ENCODE measurements at places on chromosomes 5 and 9.

GRCh38 chr9:124594673-124595072 lies 87.5 kb upstream of the NR5A1 start:
- no peak for DNase-seq

DNA sequence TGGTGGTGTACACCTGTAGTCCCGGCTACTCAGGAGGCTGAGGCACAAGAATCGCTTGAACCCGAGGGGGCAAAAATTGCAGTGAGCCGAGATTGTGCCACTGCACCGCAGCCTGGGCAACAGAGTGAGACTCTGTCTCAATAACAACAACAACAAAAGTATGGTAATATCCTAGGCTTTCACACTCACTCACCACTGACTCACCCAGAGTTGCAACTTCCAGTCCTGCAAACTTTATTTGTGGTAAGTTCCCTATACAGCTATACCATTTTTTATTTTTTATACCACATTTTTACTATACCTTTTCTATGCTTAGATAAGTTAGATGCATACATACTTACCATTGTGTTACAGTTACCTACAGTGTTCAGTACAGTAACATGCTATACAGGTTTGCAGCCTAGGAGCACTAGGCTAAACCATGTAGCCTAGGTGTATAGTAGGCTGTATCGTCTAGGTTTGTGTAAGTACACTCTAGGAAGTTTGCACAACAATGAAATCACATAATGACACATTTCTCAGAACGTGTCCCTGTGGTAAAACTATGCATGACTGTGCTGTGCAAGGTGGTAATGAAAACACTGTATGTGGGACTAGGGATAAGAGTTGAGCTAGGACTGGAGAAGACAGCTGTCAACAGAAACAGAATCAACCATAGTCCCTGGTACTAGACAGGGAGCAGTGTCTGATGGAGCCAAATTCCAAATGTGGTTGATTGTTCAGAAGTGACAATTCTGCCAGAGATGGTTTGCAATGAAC lies 109.5 kb upstream of the RAD23B start:
- no peak for DNase-seq

DNA sequence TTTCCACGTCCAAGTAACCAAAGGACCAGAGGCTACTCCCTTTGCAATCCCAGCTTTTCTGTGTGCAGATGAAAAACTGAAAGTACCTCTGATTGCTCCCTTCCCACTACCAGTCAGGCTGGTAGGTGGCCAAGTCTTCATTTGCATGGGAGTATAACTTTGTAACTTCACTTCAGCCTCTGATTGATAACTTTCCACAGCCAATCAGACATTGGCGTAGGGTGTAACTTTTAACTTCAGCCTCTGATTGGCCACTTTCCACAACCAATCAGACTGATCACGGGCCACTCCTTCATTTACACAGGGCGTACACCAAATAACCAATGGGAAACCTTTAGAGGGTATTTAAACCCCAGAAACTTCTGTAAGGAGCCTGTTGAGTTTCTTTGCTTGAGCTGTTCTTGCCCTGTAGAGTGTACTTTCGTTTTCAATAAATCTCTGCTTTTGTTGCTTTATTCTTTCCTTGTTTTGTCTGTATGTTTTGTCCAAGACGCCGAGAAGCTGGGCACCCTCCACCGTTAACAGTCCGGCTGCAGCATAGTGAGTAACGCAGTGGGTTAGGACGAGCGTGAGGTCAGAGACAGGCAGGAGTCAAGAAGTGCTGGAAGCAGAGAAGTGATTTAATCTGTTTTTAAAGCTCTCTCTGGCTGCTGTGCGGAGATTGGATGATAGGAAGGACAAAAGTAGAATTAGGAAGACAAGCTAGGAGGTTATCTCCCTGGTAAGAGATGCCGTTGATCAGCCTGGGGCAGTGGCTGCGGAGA lies 3.5 kb upstream of the EXOSC2 start:
- no peak for DNase-seq

DNA sequence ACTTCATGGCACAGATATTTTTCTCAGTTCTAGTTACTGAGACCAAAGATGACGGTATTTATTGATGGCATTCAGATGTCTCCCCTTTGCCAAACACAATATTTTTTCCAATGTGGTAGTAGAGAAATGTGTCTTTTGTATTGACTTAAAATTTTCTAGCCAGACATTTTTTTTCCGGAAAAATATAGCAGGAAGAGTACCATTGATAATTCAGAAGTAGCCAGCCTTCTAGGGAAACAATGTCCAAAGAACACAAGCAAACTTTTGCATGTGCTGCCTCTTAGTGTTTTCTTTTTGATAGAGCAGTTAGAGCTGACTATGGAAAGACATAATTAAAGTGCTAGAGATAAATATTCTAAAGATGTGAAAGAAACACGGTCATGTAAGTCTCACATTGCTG lies 231.4 kb downstream of the MARCHF11 start:
- DNase-seq: no peak

GRCh38 chr5:122107016-122107415 lies 22.3 kb upstream of the ZNF474 start:
- DNase-seq: no peak

DNA sequence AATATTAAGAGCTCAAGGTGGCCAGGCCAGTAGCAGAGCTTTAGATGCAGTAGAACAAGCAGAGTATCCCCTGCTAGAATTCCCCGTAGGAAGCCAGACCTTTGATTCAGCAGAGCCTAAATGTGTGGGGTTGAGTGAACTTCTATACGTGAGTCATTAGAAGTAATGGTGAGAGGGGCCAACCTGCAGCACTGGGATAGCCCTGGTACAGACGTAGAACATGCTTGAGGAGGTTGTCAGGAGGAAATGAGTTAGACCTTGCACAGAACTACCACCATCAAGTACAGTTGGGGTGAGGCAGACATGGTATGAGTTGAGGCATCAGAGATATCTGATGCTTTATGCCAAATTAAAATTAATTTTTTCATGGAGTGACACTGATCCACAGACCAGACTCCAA lies 42.0 kb downstream of the PDCD1LG2 start:
- DNase-seq: no peak

DNA sequence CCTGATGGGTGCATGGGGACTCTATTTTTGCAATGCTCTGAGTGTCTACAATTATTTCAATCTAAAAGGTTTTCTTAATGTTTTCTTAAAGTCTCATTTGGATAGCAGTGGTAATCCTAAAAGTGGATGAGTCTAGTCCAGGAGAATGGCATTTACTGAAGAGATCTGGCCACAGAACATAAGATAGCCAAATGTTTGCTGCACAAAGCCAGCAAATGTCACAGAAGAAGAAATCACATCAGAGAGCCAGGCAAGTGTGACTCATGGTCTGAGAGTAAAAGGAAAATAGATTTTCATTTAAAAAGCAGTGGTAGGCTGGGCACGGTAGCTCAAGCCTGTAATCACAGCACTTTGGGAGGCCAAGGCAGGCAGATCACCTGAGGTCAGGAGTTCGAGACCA lies 352.7 kb upstream of the GRAMD2B start:
- DNase-seq: no peak

DNA sequence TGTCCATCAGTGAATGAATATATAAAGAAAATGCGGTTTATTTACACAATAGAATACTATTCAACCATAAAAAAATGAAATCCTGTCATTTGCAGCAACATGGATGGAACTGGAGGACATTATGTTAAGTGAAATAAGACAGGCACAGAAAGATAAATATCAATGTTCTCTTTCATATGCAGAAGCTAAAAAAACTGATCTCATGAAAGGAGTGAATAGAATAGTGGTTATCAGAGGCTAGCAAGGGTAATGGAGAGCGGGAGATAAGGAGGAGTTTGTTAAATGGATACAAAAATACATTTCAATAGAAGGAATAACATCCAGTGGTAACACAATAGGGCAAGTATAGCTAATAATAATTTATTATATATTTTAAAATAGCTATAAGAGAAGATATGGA lies 65.0 kb downstream of the AGTPBP1 start:
- DNase-seq: no peak

- DNase-seq: no peak
These were observed 226.5 kb downstream of the TLE1 start for GRCh38 chr9:81462801-81463200.

- no peak for DNase-seq
These were observed 15.8 kb downstream of the ISL1 start for GRCh38 chr5:51398875-51399642.

- no peak for DNase-seq
These were observed 596.5 kb downstream of the IRX1 start for GRCh38 chr5:4192111-4192510.

- no peak for DNase-seq
These were observed at the start of gene RORB for GRCh38 chr9:74496819-74497747. RORB (plus strand) TSS chr9:74497335; CDS start chr9:74497977, 642 bp downstream.

DNA sequence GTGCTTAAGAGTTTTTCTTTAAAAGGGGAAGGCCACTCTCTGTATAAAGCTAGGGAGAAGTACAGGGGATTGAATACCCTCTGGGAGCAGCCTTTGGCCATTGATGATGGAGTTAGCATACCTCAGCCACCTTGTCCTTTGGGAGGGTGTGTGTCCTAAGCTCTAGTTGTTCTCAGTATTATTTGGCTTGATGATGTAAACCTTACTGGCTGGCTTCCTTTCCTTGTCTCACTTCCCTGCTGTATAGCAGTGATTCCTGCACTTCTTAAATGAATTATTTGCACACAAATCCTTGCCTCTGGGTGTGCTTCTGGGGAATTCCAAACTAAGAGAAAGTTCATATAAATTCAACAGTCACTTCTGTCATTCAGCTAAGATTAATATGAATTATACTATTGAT lies 234.9 kb upstream of the RIOK2 start:
- no peak for DNase-seq

GRCh38 chr5:33059081-33059480 lies 348.0 kb downstream of the NPR3 start:
- no peak for DNase-seq

DNA sequence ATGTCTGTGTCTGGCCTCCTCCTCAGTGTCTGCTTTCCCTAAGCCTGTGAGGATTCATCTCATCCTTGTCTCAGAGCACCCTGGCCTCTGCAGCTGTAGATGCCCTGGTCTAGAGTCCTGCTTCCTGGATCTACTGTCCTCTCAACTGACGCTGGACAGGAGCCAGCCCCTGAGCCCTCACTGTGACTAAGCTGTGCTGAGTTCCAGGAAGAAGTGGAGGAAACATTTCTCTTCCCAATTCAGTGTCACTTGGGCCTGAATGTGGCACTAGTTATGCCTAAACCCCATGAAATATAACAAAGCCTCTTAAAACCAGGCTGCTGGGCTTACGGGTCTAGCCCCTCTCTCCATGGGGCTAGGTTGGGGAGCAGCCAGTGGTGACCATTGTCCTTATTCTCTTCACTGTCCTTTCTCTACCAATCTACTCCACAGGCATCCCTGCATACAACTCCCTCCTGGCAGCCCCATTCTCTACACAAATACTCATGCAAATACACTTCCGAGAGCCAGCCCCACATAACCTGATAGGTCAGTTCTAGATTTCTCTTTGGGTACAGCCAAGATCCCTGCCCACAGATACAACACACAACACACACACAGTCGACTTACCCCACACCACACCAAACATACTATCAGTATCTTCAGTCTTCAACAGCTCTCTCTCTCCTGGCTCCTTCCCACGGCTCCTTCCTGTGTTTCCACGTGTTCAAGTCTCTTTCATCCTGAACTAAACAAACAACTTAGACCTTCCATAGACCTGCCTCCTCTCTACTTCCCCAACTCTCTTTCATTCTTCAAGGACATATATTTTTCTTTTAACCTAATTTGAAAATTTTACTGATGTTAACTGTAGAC lies 220.8 kb downstream of the SNX18 start:
- DNase-seq: no peak

DNA sequence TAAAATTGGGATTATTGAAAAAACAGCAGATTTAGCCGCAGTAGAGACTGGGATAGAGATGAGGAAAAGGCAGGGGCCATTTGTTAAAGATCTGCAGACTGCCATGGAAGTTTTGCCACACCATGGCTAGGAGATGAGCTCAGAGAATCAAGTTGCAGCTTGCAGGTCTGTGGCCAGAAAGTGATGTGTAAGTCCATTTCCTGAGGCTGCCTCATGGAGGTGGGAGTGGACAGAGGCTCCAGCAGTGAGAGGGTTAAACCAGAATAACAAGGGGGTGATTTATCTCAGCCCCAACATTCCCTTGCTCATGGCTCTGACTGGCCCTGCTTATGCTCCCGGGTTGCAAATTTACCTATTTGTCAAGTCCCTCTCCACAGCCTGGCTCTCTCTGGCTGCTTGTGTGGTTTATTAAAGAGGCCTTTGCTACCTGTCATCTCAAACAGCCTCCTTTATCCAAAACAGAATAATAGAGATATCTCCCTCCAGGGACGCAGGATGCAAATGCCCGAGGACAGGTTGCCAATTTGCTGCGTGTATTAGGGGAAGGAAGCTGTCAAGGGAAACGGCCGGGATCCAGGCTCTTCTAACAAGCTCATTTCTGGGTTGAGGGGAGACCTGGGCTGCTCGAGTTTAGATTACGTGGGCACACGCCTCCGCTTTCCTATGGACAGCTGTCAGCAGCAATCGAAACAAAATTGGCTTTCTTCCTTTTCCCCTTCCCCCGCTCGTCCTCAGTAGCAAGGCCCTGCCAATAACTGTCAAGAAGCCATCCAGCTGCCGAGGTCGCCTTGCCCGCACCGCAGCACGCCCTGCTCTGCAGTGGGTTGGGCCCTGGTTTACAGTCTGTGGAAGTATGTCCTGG lies 72.8 kb upstream of the PITX1 start:
- no peak for DNase-seq

All from T-helper 1 cell (primary cell).